ENCODE measurements at places on chromosomes 16 and 17.

- no peak for DNase-seq
These were observed 30.7 kb downstream of the ADGRG5 start for GRCh38 chr16:57572978-57573728.

DNA sequence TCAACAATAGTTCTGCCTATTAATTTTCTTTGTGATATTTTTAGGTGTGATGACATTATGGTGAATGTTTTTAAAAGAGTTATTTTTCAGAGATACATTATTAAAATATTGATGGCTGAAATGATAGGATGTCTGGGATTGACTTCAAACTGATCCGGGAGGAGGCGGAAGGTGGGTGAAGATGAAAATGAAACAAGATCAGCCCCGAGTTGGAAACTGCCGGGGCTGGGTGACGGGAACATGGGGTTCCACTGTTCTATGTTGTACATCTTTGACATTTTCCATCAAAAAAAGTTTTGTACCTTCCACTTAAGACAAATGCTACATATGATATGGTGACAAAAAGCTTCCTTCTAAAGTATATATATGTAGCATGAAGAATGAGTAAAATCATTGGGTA is 336.9 kb downstream of the XYLT1 start:
- no peak for DNase-seq

GRCh38 chr16:72502594-72503005 is 330.6 kb upstream of the PMFBP1 start:
- DNase-seq, result no peak

DNA sequence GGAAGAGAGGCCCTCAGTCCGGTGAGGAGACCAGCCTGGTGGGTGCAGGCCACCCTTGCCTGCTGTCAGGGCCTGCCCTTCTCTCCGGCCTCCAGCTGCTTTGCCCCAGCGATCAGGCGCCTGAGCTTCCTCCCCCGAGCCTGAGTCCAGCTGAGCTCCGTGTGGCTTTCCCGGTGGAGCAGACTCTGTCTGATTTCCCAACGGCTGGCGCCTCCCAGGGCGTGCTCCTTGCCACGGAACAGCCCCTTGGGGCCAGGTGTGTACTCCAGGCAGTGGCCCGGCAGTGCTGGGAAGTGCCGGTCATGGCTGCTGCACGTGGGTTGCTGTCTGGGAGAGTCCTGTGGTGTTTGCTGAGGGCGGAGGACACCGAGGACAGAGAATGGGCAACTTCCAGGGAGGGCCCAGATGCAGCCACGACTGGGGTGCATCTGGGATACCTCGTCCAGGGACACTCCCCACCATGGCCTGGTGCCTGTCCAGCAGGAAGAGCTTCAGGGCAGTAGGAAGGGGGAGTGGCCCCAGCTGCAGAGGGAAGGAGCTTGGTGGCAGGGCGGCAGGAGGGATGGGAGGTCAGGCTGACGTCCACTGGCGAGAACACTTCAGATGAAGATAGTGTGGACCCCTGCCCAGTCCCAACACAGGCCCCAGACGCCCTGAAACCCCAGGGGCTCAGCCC is 22.5 kb downstream of the METRNL start:
- no peak for DNase-seq

DNA sequence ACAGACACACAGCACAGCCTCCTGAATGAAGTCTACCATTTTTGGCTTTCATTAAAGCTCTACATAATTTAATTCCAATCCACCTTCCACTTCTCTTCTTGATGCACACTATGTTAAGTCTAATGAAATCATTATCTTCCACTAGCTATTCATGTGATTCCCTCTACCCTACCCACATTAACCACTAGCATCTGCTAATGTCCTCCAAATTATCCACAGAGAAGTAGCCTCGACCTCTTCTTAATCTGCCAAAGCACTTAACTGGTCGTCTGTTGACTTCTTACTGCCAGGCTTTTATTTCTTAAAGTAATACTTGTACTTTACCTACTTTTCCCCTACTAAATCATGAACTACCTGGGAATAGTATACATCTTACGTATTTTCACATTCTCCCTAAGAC is 91.8 kb downstream of the NCOR1 start:
- no peak for DNase-seq

- no peak for DNase-seq
These were observed 50.1 kb upstream of the MYH10 start for GRCh38 chr17:8680466-8681169.

DNA sequence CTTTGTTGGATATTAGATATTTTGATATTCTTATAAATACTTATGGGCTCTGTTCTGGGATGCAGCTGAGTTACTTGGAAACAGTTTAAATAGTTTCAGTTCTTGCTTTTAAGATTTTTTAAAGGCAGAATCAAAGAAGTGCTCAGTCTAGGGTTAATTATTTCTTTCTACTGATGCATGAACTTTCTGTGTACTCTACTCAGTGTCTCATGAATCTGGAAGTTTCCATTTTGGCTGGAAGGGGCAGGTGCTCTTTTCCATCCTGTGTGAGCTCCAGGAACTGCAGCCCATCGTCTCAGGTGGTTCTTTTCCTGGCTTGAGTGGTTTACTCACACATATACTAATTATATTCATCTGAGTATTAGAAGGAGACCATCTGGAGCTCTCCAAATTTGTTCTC is 61.1 kb upstream of the CPHXL start:
- DNase-seq, result no peak

- DNase-seq, result no peak
These were observed 187.4 kb upstream of the IRX6 start for GRCh38 chr16:55136356-55137150.

GRCh38 chr17:74737299-74738050 is 419 bp downstream of the RAB37 start:
- peak; percentile 47 for DNase-seq

- no peak for DNase-seq
These were observed 80.2 kb downstream of the WWOX start for GRCh38 chr16:78179666-78180065.

DNA sequence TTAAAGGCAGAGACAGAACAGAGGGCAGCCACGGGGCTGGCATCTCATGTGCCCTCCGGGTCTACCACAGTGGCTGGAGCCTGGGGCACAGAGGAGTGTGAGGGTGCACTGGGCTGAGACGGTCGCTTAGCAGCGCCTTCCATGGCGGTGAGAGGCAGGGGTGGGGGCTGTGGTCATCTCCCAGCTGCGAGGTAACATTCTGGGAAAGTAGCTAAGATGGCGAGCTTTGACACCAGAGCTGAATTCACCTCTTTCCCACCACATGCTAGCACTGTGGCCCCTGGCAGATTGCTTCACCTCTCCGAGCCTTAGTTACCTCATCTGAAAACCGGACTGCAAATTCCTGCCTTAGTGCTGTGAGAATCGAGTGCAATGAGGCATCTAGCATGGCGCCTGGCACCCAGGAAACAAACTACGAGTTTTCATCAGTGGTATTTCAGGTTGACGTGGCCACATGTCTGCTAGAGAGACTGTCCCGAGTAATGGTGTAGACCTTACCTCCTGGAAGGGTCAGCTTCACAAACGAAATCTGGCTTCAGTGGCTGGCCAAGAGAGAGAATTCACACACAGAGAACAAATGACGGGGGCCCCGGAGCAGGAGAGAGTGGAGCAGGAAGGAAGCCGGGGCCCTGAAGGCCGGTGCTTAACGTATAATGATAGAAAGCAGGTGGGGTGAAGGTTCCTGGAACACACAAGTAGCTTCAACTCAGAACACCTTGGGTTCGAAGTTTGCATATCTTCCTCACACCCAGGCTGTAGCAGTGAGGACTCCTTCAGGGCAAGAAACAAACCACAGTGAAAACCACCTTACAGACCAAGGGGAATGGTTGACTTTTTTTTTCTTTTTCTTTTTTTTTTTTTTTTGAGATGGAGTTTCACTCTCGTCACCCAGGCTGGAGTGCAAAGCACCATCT is 63.9 kb upstream of the RPH3AL start:
- DNase-seq, result peak; percentile 65

DNA sequence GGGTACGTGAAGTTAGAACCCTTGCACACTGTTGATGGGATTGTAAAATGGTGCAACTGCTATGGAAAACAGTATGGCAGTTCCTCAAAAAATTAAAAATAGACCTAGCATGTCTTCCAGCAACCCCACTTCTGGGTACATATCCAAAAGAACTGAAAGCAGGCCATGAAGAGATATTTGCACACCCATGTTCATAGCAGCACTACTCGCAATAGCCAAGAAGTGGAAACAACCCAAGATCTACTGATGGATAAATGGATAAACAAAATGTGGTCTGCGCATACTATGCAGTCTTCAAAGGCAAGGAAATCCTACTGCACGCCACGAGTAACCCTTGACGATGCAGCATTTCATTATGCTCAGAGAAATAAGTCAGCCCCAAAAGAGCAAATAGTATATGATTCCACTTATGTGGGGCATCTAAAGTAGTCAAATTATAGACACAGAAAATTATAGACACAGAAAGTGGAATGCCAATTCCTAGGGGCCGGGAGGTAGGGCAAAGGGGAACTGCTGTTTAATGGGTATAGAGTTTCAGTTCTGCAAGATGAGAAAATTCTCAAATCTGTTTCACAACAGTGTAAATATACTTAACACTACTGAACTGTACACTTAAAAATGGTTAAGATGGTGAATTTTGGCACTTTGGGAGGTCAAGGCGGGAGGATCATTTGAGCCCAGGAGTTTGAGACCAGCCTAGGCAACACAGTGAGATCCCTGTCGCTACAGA is 17.2 kb downstream of the CORO7 start:
- DNase-seq, result no peak

DNA sequence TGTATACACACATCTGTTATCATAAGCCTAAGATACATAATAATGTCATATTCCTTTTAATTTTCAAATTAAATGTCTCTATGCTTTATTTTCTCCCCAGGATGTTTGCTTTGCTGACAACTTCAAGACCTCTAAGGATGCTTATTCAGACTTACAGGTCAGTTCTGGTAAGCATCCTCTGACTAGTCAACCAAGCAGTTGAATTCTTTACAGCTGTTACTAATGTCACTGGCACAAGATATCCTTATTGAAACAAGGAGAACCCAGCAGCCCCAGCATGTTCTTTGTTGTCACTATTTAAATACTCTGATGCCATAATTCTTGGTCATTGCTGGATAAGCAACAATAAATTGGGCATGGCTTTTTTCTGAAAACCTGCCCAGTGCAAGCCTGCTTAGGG is 232.3 kb upstream of the PMFBP1 start:
- no peak for DNase-seq

DNA sequence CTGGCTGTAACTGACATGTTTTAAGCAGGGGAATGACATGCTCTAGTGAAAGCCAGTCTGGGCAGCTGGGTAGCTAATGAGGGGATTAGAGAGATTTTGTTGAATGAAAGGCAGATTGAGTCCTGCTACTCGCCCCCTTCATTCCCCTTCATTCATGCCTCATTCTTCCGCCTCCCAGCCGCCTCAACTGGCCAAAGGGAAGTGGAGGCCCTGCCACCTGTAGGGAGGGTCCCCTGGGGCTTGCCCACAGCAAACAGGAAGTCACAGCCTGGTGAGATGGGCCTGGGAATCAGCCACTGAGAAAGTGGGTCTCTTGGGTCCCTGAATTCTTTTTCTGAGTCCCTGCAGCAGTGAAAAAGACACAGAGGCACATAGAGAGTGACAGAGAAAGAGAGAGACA is 1.1 kb upstream of the CD19 start:
- DNase-seq, result peak; percentile 48

DNA sequence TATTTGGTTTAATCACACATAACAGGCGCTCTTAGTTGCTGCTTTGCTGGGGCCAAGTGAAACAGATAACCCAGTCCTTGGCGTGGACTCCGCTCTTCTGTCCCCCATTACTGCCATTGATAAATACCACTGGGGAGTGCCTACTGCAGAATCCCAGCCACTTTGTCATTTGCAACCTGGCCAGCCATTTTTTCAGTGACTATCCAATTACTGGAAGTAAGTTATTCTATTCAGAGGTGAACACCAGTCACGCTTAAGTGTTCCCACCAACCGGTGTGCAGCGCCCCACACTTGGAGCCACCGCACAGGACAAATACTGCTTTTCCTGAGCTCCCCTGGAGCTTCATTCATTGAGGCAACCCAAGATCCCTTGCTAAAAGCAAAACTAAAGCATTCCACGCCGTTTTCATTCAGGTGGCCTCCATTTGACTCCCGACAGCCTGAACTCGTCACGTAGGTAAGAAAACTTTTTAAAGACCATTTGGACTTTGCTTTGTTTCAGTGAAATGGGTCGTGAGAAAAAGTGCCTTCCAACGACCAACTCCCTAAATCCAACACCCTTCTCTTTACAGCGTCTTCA is 1.8 kb downstream of the USP7 start:
- no peak for DNase-seq

GRCh38 chr17:28646039-28646754 is 1.2 kb upstream of the BLTP2 start:
- DNase-seq, result no peak

DNA sequence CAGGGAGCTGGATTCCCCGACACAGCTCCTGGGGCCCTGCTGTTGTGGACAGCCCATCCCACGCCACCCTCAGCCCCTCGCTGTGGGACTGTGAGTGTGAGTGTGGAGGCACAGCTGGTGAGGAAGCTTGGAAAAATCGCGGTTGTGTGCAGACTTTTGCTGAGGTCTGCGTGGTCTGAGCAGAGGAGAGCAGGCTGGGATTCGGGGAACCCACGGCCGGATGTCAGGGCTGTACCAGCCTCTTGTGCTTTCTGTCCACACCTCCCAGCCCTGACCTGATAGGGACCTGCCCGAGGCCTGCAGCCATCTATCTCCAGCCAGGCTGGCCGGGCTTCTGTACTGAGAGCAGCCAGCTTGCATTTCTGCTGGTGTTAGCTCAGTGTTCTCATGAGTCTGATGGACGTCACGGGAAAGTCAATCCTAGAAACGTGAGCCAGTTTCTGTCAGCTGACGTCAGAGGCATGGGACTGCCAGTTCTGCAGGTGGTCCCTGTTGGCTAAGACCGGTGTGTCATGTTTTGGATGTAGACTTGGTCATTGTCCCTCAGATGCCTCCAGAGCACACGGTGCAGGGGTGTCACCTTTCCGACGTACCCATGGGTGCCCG is 72.8 kb upstream of the ZNF750 start:
- DNase-seq, result no peak

DNA sequence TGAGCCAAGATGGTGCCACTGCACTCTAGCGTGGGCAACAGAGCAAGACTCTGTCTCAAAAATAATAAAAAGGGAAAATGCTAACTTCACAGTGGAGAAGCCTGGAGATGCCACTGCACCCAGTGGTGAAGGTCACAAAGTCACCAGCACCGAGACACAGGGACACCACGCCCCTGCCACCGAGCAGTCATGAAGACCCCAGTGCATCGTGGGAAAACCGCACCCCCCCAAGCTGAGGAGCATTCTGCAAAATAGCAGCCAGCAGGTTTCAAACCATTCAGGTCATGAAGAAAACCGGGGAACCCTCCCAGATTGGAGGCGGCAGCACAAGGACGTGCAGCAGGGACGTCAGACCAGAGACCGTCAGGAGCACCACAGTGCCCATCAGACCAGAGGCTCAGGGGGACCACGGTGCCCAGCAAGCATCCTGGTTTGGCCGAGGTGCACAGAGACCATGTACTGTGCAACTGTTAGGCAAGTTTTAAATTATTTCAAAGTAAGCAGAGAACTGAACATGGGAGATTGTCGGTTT is 13.7 kb downstream of the CHMP1A start:
- no peak for DNase-seq

DNA sequence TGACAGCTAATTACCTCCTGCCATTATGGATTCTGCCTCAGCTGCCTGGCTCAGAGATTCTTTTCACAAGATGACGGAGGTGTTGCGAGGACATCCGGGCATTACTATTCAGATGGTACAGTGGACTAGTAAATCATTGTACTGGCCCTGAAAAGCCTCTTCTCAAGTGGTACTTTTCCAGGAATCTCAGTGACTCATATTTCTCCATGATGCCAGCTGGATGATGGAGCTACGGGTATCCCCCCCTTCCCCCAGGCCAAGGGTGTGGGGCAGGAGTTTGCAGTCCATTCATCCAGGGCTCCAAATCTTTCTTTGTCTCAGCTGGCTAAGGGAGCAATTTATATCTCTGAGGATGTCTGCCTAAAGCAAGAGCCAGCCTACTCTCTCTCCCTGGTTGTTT is 107.7 kb upstream of the GPR139 start:
- DNase-seq, result no peak

All from CD4-positive, alpha-beta T cell treated with Interferon alpha-2 for 1 hour (primary cell).